Globus pallidus (tissue), 1 donor: ENCODE measurements at places on chromosomes 7 and 10.

DNA sequence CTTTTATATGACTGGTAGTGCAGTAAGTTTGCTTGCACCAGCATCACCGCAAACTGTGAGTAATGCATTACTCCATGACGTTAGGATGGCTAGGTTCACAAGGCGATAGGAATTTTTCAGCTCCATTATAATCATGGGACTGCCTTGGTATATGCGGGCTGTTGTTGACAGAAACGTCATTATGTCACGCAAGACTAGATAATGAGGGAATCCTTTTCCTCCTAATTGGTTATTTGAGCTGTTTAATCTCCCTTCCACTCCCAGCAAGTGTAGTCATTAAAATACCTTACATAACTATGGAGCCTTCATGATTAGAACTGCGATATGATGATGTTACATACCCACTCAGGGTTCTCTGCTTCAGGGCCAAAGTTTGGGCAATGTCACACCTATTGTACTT, 17.3 kb downstream of the KLLN start:
- no peak for DNase-seq

DNA sequence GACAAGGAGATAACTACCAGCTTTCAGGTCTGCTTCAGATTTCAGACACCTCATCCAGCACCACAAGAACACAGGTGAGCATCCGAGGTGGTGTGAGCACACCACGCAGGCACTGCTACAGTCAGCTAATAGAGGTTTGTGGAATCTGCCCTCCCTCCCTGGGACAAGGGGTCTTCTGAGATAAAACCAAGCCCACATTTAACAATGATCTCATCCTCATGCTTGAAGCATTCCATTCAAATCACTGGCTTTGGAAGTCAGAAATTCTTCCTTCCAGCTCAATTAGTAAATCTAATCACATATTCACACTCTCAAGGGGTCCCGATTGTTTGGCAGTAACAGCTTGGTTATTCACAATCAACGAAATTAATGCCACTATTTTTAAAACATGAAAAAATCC, 331.4 kb downstream of the ELMO1 start:
- DNase-seq: no peak

DNA sequence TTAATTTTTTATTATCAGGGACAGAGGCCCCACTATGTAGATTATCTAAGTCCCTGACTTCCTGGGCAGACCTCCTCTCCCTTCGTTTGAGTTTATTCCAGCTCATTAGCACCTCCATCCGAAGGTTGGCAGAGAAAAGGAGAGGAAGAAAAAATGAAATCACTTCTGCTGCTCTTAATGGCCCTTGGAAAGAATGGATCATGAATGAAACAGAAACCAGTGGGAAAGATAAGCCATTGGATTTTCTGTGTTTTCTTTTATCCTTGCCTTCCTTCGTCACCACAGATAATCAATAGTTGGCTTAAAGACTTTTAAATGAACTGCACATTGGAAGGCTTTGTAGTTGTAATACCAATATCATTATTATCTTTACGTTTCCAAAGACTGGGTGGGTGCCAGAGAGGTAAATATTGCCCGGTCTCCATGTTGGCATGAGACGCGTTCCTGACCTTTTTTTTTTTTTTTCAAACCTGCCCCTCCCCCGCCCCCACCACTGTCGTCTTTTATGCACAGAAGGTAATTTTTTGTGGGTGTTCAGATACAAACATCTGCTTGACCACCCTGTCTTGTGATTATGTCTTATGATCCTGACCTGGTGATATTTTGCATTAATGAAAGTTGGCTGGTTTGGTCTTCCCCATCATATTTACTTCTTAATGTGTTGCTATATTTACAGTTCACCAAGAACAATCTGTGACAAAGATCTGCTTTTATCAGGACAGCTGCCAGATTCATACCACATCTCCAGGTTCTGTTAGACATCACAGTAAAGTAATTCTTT, 116.8 kb downstream of the ARID5B start:
- DNase-seq: no peak

DNA sequence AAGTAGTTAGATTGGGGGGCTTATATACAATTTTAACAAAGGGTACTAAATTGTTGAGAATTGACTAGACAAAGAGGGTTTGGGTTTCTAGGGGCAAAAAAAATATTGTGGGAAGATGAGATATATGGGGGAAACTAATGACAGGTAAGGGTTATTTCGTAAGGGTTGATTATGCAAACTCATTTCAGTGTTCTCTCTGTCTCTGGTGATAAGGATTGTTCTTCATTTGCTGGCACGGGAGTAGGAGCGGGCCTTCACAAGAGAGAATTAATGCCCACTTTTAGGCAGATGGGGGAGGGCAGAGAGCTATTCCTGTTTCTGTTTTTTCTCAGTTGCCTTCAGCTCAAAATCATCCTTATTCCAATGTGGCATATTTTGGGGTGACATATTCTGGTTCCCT, 258.4 kb downstream of the EXOC4 start:
- DNase-seq: no peak

DNA sequence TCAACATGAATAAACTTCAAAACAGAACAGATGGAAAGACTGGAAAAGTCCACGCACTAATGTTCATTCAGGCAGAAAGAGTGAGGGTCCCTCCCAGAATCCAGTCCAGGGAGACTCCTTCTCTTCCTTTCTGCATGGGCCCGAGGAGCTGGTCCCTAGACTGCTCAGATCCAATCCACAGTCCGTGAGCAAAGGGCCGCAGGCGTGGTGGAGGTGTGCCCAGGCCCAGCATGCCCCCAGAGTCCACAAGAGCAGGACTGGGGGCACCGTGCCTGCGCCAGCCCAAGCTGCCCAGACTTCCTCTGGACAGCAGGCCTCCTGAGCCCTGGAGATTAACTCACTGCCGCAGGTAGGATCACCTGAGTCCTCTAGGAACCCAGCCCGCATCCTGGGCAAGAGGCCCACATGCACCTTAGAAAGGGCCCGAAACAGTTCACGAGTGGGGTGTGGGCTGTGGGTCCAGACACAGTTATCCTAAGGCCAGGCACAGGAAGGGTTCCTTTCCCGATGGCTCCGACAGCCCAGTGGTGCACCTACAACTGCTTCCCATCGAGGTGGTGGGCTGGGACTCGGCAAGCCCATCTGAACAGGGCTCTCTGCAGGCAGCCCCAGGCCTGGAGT, 531.0 kb downstream of the DNAJB6 start:
- no peak for DNase-seq

DNA sequence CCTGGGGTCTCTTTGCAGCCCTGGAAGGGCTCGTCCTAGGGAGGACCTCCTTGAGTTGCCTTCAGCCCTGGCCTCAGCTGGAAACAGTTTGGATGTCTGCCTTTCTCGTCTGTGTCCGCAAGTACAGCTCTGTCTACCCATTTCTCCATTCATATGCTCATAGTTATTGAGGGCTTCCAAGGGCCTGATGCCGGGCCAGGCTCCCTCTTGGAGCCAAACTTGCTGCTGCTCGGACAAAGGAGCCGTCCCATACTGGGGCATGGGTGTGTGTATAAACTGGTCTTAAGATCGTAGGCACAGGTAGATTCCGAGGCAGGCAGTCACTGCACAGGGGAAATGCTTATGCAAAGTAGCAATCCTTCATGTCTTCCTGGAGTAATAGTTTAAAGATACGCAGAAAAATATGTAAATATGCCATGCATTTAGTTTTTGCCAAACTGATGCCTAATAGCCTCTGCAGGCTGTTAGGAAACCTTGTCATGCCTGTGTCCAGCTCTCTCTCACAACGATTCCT, 117.0 kb upstream of the BTBD16 start:
- no peak for DNase-seq
